ENCODE measurements at places on chromosomes 12 and 14. TPM values are rescaled to one million over a fixed set of nuclear protein-coding genes. Genes with fewer than 3 reads are reported as not detected.

BATF gene
- not detected for total RNA-seq

TAMALIN gene
- 2.2 TPM for total RNA-seq

OVCH1 gene
- under 0.01 TPM for total RNA-seq

OR4E2 gene
- not detected for total RNA-seq

IRAK3 gene
- 2.6 TPM for total RNA-seq

RPGRIP1 gene
- not detected for total RNA-seq

PTCSC3 gene
- not detected for total RNA-seq
